ENCODE measurements at places on chromosomes 2 and 18. TPM values are rescaled to one million over a fixed set of nuclear protein-coding genes. Genes with fewer than 3 reads are reported as not detected.
A peak's percentile ranks its signal among the peaks of the same experiment; 100 is the strongest.

MARCO gene
- not detected for total RNA-seq

NPPC gene
- total RNA-seq, result 2.7 TPM

COL4A3 gene
- total RNA-seq, result 0.22 TPM

GRCh38 chr2:11482473-11483035, 16.6 kb upstream of the E2F6 start:
- H3K27ac ChIP-seq, result no peak overlapping the region
- H3K36me3 ChIP-seq, result no peaks in the 10 kb centered on the region
- H3K4me1 ChIP-seq, result peaks cover 5% of the 10 kb centered on the region
- no peak for DNase-seq
- peaks cover 44% of the 10 kb centered on the region for H3K27me3 ChIP-seq
- H3K4me3 ChIP-seq, result no peak overlapping the region

GRCh38 chr18:7273301-7273921, 42.5 kb downstream of the LRRC30 start:
- H3K4me1 ChIP-seq, result no peaks in the 10 kb centered on the region
- H3K36me3 ChIP-seq, result no peaks in the 10 kb centered on the region
- H3K4me3 ChIP-seq, result no peak overlapping the region
- no peaks in the 10 kb centered on the region for H3K27me3 ChIP-seq

- no peak for DNase-seq
- H3K4me1 ChIP-seq, result peaks cover 30% of the 10 kb centered on the region
- no peaks in the 10 kb centered on the region for H3K36me3 ChIP-seq
- no peak overlapping the region for H3K4me3 ChIP-seq
Measured at GRCh38 chr2:74383254-74383653, 3.1 kb upstream of the DCTN1 start.

GRCh38 chr2:197294260-197294659, 16.3 kb downstream of the ANKRD44 start:
- DNase-seq, result no peak
- peak overlapping the region; percentile 99 for H3K27ac ChIP-seq
- H3K4me1 ChIP-seq, result peaks cover 88% of the 10 kb centered on the region
- peak overlapping the region; percentile 95 for H3K4me3 ChIP-seq
- no peaks in the 10 kb centered on the region for H3K27me3 ChIP-seq

DNA sequence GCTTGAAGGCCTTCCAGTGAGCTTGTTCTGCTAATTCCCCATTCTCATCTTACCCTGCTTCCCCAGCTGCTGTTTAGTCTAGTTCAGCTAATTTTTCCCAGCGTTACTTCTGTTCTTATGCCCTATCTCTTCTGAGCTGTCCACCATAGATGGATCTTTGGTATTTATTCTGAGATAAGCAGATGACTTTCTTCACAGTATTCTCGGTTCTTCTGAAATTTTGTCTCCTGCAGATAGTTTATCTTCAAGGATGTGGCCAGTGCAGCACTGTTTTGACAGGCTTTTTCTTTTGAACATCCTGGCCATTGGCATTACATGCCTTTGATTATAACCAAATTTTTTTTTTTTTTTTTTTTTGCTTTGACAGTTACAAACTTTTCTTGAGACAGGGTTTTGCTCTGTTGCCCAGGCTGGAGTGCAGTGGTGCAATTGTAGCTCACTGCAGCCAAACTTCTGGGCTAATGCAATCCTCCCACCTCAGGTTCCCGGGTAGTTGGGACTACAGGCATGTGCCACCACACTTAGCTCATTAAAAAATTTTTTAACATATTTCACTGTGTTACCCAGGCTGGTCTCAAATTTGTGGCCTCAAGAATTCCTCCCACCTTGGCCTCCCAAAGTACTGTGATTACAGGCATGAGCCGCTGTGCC, 134.2 kb downstream of the WDSUB1 start:
- H3K27ac ChIP-seq, result no peak overlapping the region
- H3K4me3 ChIP-seq, result no peak overlapping the region
- no peak for DNase-seq
- H3K36me3 ChIP-seq, result no peaks in the 10 kb centered on the region

DNA sequence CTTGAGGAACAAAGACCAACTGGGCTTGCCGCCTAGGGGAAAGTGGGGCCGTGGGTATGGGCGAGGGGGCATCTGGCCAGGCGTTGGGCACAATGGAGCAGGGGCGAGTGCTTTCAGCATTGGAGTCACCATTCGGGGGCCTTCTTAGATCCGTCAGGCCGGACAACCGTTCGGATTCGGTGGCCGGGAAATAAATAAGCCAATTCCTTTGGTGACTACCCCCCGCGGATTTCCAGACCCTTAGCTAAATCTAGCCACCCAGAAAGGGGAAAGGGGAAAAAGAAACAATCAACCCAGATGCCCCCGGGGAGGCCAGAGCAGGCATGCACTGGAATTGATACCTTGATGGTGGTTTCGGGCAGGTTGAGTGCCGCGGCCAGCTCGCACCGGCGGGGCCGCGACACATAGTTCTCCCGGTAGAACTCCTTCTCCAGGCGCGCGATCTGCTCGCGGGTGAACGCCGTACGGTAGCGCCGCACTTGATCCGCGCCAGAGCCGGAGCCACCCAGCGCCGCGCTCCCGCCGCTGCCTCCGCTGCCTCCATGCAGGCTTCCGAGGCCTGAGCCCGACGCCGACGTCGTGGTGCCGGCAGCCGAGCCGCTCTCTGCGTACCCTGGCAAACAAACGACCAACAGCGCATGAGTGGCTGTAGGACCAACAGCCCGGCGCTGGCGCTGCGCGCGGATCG, 1.8 kb downstream of the EVX2 start:
- no peak for DNase-seq
- peaks cover 29% of the 10 kb centered on the region for H3K36me3 ChIP-seq
- peaks cover 66% of the 10 kb centered on the region for H3K27me3 ChIP-seq
- H3K27ac ChIP-seq, result peak overlapping the region; percentile 21
- peak overlapping the region; percentile 32 for H3K4me3 ChIP-seq

GRCh38 chr2:172461591-172462372, 34.4 kb downstream of the ITGA6 start:
- H3K27me3 ChIP-seq, result no peaks in the 10 kb centered on the region
- peak; percentile 76 for DNase-seq
- H3K36me3 ChIP-seq, result no peaks in the 10 kb centered on the region

- no peak overlapping the region for H3K27ac ChIP-seq
- peaks cover 1% of the 10 kb centered on the region for H3K36me3 ChIP-seq
- peaks cover 10% of the 10 kb centered on the region for H3K27me3 ChIP-seq
- no peak overlapping the region for H3K4me3 ChIP-seq
- no peak for DNase-seq
Measured at GRCh38 chr2:68594041-68594440, 49.3 kb upstream of the PROKR1 start.

DNA sequence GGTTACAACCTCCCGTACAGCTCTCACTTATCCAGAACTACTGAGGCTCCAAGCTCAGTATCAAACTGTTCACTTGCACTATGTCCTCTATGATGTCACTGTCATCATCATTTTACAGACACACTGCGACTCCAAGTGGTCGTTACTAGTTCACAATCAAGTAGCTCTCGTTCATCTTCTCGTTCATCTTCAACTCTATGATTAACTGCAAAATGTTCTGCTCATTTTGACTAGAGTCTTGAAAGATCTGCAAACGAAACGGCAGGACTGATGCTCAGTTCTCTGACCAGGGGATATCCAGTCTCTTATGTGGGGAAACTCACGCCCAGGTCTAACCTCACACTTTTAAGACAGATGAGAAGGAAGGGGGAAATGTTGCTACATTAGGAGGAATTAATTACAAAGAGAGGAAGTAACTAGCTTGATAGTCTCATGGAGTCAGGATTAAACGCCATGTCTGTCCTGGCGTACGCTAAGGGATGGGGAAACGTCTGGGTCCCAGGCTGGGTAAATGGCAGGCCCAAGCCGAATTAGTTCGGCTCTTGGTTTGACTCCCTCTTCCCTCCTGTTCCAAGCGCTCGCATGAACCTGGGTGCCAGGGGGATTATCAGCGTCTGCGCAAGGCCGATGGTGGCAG, 794 bp upstream of the CHCHD5 start:
- H3K27ac ChIP-seq, result peak overlapping the region; percentile 96
- H3K27me3 ChIP-seq, result no peaks in the 10 kb centered on the region
- H3K4me3 ChIP-seq, result peak overlapping the region; percentile 94
- DNase-seq, result no peak
- peaks cover 40% of the 10 kb centered on the region for H3K4me1 ChIP-seq
- peaks cover 4% of the 10 kb centered on the region for H3K36me3 ChIP-seq

DNA sequence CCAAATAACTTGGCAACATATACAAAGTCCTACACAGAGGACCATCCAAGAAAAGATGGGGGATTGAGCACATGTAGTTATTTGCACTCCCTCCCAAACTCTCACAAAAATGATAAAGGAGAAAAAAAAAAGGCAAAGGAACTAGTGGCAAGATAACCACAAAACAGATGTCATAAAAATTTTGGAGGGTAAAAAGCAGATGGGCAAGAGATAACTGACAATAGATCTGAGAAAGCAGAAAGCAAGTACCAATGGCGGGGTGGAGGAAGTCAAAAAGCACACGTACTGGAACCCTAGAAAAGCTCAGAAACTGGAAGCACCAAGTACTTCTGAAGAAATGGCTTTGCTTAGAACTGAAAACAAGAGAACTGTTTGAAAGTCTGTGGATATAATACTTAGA, 82.0 kb downstream of the WDPCP start:
- peaks cover 8% of the 10 kb centered on the region for H3K4me1 ChIP-seq
- H3K27ac ChIP-seq, result no peak overlapping the region
- DNase-seq, result no peak
- H3K4me3 ChIP-seq, result no peak overlapping the region
- peaks cover 7% of the 10 kb centered on the region for H3K27me3 ChIP-seq

Data from natural killer cell treated with Interleukin-12 subunit alpha and Interleukin-12 subunit beta and Interleukin-15 and Interleukin-18, amount 100 ng/mL, for 72 hours (primary cell).